ENCODE measurements at places on chromosomes 16 and 17.

- peak; percentile 80 for DNase-seq
Observed at GRCh38 chr17:43389046-43389947, 9.5 kb upstream of the ARL4D start.

DNA sequence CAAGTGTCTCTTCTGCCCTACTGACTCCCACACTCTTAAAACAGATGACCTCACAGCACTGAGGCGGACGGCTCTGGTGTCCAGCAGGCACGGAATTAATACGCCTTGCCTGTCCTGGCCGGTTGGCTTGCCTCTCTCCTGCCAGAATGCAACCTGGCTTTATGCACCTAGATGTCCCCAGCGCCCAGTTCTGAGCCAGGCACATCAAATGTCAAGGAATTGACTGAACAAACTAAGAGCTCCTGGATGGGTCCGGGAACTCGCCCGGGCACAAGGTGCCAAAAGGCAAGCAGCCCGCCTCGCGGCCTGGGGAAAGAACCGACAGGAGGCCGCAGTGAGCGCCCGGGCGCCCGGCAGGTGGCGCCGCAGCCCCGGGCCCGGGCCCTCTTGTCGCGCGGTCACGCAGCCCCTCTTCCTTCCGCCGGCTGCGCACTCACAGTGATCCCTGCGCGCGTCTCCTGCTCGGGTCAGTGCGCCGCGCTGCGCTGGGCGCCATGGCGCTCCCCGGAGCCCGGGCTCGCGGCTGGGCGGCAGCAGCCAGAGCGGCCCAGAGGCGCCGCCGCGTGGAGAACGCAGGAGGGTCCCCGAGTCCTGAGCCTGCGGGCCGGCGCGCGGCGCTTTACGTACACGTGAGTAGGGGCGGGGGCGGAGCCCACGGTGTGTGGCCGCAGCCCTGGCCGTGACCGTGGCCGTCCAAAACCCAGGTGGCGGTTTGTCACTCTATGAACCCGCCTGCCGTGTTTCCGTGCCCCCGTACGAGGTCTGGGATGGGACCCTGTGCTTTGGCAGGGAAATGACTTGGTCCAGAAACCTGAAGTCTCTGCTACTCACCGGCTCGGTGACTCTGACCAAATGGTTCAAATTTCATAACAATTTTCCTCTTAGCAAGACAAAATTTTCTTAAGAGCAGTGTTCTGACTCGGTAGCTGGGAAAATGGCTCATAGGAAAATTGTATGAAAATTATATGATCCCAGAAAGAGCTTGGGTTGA lies at the start of gene RSAD1:
RSAD1 (plus strand) TSS at position 470 of the 991 bp plus-strand sequence; CDS start at position 495, 25 bp downstream.
- DNase-seq, result peak; percentile 71

GRCh38 chr17:50234581-50234980 lies 33.1 kb upstream of the COL1A1 start:
- no peak for DNase-seq

GRCh38 chr16:12971241-12971640 lies 69.8 kb downstream of the SHISA9 start:
- no peak for DNase-seq

- no peak for DNase-seq
Observed at GRCh38 chr17:39270923-39271322, 45.2 kb upstream of the STAC2 start.

GRCh38 chr17:9115214-9116191 lies 94.2 kb downstream of the NTN1 start:
- DNase-seq, result no peak

Data from T follicular helper cell (primary cell).